Fibroblast of lung (primary cell): ENCODE measurements at places on chromosomes 7 and 10. TPM values are rescaled to one million over a fixed set of nuclear protein-coding genes. Genes with fewer than 3 reads are reported as not detected.

Gene SH2D4B
- total RNA-seq: not detected in 2 replicates

- H3K27ac ChIP-seq: peak overlapping the region; percentile 91
- DNase-seq: peak; percentile 32
- H3K4me3 ChIP-seq: peak overlapping the region; percentile 27
- no peaks in the 10 kb centered on the region for H3K27me3 ChIP-seq
- H3K4me1 ChIP-seq: peaks cover 8% of the 10 kb centered on the region
- peaks cover 2% of the 10 kb centered on the region for H3K36me3 ChIP-seq
Measured at GRCh38 chr7:4724648-4725013, 42.5 kb downstream of the FOXK1 start.

- peaks cover 2% of the 10 kb centered on the region for H3K36me3 ChIP-seq
- peaks cover 4% of the 10 kb centered on the region for H3K4me1 ChIP-seq
- no peak overlapping the region for H3K27ac ChIP-seq
- H3K27me3 ChIP-seq: no peaks in the 10 kb centered on the region
- DNase-seq: no peak
- H3K4me3 ChIP-seq: no peak overlapping the region
Measured at GRCh38 chr10:68047122-68047521, 28.0 kb downstream of the HERC4 start.

DNA sequence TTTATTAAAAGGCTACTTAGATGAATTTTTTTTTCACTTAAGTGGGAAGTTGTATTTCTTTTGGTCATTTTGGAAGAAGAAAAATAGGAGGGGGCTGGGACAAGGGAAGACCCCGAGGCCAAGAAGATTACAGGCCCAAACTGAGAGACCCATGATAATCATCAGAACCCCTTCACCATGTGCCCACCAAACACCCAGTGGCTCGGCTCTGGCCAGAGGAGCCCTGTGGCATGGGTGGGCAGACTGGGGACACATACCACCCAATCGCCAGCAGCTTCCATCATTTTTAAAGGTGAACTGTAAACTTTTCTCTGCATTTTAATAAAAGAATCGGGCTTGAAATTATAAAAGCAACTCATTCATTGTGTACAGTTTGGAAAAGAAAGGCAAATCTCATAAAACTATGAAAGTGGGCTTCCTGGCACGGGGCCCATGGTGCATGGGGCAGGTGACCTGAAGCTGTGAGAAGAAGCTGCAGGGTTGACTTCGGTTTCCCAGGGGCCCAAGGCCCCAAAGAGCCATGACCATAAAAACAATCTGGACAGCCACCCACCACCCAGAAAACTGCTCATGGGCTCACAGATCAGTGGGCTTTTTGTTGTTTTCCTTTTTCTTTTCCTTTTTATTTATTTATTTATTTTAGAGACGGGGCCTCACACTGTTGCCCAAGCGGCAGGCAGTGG is 29.4 kb upstream of the RET start:
- H3K27me3 ChIP-seq: no peaks in the 10 kb centered on the region
- H3K36me3 ChIP-seq: no peaks in the 10 kb centered on the region
- DNase-seq: no peak
- no peak overlapping the region for H3K4me3 ChIP-seq
- H3K27ac ChIP-seq: no peak overlapping the region
- no peaks in the 10 kb centered on the region for H3K4me1 ChIP-seq

DNA sequence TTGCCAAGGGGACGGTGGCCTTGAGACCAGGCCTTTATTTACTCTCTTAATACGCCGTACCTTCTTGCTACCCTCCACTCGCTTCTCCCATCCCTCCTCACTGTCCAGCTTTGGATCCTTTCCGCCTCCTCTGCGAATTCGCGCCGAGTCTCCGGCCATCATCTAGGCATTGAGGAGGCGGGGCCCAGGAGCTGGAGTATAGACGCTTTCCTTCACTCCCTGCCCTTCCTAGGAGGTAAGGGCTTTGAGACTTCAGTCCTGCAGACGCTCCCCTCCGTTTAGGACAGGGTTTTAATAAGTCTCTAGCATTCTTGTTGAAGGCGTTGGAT is 538 bp downstream of the TFAM start:
- H3K27me3 ChIP-seq: no peaks in the 10 kb centered on the region
- H3K4me3 ChIP-seq: peak overlapping the region; percentile 99
- H3K4me1 ChIP-seq: peaks cover 3% of the 10 kb centered on the region
- peak; percentile 29 for DNase-seq

GRCh38 chr10:73953665-73954064 is 42.7 kb downstream of the PLAU start:
- H3K4me3 ChIP-seq: no peak overlapping the region
- H3K27ac ChIP-seq: no peak overlapping the region
- no peaks in the 10 kb centered on the region for H3K27me3 ChIP-seq
- DNase-seq: peak; percentile 93

GRCh38 chr10:127337801-127338200 is 141.4 kb upstream of the INSYN2A start:
- no peak overlapping the region for H3K4me3 ChIP-seq
- no peak for DNase-seq
- H3K4me1 ChIP-seq: no peaks in the 10 kb centered on the region
- no peaks in the 10 kb centered on the region for H3K27me3 ChIP-seq
